ENCODE measurements at places on chromosomes 1 and 21.
A peak's percentile ranks its signal among the peaks of the same experiment; 100 is the strongest.

DNA sequence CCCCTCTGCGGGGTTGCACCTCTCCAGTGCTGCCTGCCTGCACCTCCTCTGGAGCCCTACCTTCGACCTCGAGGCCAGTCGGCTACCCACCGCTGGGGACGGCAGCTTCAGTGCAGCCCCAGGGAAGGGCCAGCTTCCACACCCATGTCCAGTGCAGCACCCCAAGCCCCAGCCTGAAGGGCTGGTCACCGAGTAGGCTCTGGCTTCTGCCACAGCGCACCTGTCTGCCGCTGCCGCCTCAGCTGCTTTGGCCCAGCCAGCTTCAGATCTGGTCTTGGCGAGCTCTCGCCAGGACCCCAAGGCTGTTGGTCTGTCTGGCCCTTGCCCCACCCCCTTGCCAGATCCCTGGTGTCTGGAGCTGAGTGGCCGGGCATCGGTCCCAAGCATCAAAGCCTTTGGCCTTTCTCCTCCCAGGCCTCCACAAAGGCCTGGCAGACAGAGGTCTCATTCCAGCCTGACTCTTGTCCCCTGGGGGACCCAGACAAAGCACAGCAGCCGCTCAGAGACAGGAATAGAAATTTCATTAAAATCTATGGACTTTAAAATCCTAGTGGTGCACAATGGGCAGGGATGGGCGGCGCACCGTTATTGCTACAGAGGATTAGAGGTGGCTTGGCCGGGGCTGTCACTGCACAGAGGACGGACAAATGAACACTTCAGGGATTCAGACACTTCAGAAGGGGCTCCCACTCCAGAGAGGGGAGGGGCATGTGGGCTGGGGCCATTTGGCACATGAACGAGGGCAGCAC is 4.8 kb downstream of the CCDC24 start:
- no peak for DNase-seq

DNA sequence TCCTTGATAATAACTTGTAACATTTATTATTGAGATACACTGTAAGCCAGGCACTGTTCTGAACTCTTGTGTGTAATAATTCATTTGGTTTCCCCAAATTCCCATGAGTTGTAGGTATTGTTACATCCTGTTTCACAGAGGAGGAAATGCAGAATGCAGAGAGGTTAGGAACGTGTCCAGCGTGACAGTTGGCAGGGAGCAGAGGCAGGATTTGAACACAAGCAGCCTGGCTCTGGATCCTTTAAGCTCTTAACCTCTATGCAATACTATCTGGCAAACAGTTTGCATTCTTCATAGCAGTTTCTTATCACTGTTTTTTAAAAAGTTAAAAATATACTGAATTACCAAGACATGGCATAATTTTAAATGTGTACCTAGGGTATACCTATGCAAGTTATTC is 30.5 kb downstream of the EEIG2 start:
- DNase-seq, result no peak

DNA sequence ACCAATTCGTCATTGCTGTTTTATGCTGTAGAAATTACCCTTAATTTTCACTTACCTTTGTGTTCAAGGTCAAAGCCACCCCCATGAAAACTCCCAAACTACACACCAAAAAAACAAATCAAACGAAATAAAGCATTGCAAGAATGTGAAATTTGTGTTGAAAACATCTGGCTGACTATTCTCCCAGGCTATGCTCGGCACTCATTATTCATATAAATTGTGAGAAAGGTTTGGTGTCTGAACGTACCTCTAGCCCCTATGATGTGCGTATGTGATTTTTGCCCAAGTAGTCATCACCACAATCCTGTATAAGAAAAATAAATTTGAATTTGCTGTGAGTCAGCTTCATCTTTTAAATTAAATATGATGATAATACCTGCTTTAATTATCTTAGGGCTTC is 34.9 kb downstream of the ADAMTS1 start:
- no peak for DNase-seq

DNA sequence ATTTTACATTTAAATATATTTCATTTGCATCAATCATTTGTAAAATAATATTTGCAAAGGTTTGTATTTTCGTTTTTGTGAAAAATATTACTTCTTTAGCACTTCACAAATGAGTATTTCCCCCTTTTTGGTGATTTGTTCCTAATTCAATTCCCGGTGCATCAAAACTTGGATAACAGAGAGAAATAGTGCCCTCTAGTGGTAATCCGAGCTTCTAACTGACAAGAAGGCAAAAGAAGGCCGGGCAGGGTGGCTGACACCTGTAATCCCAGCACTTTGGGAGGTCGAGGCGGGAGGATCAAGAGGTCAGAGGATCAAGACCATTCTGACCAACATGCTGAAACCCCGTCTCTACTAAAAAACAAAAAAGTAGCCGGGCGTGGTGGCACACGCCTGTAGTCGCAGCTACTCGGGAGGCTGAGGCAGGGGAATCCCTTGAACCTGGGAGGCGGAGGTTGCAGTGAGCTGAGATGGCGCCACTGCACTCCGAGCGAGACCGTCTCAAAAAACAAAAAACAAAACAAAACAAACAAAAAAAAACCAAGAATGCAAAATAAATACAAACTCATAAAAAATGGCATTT is 137.7 kb downstream of the COL11A1 start:
- DNase-seq, result peak; percentile 3

DNA sequence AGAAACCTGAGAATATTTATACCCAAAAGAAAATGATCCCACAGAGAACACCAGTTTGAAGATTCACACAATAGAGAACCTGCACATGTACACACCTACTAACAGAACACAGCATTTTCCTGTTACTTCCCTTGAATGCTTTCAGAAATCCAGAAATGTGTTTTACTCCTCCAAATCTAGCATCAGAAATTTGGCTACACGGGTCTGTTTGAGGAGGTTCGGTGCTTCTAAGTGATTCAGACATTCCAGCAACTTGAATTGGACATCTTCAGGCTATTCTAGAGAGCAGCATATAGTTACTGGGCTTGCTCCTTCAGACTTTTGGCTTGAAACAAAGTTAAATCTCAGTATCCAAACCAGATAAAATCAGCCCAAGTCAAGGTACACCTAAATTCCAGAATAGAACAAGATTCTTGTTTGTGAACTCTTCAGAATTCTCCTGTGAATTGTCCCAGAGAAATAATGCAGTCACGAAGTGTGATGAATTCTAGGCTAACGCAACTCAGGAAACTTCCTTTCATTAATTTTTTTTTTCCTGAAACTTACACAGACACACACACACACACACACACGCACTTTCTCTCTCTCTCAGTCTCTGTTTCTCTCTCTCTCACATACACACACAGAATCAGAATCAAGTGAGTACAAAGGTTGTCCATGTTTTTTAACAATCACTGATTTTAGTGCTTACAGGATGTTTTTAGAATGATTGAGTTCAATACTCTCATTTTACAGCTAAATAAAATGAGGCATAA is 278.4 kb upstream of the SNX7 start:
- no peak for DNase-seq

GRCh38 chr1:153733970-153734369 is 6.1 kb downstream of the INTS3 start:
- no peak for DNase-seq

- no peak for DNase-seq
These were observed 43.7 kb downstream of the COL6A1 start for GRCh38 chr21:46025113-46025770.

- no peak for DNase-seq
These were observed 53.3 kb upstream of the SYT14 start for GRCh38 chr1:209884665-209885117.

DNA sequence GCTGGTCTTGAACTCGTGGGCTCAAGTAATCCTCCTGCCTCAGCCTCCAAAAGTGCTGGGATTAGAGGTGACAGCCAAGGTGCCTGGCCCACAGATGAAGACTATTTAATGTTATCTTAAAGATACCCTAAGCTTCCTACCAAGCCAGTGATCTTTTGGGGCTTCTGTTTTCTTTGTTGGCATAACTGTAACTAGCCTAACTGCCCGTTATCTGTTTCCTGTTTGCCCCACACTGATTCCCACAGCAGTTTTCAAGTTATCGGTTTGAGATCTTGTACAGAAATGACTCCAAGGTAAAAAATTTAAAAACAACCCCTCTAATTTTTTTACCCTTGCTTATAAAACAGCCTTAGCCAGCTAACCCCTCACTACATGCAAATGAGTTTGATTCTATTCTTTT is 12.4 kb downstream of the SELL start:
- DNase-seq, result no peak

GRCh38 chr21:42030311-42030710 is 20.2 kb upstream of the ZBTB21 start:
- no peak for DNase-seq

GRCh38 chr1:154351363-154352068 is 26.2 kb downstream of the ATP8B2 start:
- peak; percentile 14 for DNase-seq

- no peak for DNase-seq
These were observed 1503.0 kb downstream of the KCNT2 start for GRCh38 chr1:195105281-195105680.

GRCh38 chr1:208108213-208108608 is 136.0 kb downstream of the PLXNA2 start:
- no peak for DNase-seq
